Stimulated activated CD4-positive, alpha-beta T cell treated with anti-CD3 and anti-CD28 coated beads, Interleukin-4, amount 100 ng/mL, for 1 hour (primary cell): ENCODE measurements at places on chromosomes 11 and 22.

- no peak for DNase-seq
Observed at GRCh38 chr11:59582006-59582405, 33.6 kb downstream of the OSBP start.

DNA sequence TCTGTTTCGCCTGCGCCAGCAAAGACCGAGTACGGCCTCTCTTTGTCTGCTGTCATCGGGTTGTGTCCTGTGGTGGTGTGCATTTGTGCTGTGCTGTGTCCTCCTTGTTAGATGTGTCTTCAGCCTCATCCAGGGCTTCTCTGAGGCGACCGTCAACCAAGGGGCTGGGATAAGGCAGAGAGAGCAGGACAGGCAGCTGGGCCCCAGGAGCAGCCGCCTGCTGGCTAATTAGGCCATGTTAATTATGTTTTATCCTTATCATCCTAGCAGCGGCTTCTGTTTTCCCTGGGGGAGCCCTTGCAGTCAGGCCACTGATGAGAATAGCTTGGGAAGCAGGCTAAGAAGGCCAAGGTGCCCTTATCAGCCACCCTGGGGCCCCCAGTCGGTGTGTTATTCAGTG lies 40.7 kb upstream of the TTC12 start:
- no peak for DNase-seq

GRCh38 chr11:130413405-130414106 lies 14.9 kb downstream of the ADAMTS8 start:
- DNase-seq: no peak

GRCh38 chr11:65563601-65564000 lies 5.4 kb upstream of the LTBP3 start:
- no peak for DNase-seq

- no peak for DNase-seq
Observed at GRCh38 chr11:79083352-79083751, 357.5 kb downstream of the TENM4 start.

GRCh38 chr11:12121517-12121916 lies 11.1 kb downstream of the MICAL2 start:
- no peak for DNase-seq

GRCh38 chr11:64021757-64022093 lies 14.0 kb upstream of the FLRT1 start:
- DNase-seq: no peak

DNA sequence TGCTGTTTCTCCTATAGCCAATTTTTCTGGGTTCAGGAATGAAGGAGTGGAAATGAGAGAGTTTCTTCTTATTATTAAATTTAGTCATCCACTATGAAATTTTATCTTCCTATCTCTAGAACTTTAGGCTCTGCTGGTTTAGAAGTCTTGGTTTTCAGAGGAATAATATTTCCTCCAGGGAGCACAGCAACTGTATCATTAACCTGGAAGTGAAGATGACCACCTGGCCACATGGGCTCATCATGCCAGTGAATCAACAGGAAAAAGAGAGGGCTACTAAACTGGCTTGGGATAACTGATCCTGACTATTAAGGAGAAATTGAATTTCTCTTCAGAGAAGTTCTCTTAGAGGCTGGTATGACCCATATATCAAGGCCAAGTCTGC lies 44.4 kb downstream of the ADM start:
- DNase-seq: no peak

DNA sequence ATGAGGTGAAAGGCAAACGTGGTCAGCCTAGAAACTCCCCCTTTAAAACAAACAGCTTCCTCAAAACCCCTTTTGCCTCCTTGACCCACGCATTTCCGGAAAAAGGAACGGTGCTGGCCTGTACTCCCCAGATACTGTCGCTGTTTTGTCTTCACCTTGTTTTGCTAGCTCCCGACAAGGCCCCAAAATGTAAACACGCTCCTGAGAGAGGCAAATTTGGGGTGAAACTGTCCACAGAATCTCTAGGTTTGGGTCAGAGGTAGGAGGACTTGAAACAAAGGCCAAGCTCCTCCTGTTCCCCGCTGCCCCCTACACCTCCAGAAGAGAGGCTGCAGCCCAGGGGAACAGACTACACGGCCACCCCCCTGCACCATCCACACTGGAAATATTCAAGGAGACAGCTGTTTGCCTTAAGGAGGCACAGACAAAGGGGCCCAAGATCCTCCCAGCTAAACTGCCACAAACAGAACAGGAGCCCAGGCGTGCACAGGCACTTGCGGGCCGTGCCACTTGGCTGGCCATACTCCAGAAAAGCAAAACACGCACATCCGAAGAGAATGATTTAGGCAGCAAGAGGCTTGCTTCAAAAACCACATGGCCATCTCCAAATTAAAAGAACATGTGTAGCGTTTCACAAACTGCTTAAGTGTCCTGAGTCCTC lies 160.5 kb upstream of the GRK3 start:
- DNase-seq: no peak

- DNase-seq: no peak
Observed at GRCh38 chr11:114060392-114061047, 1.0 kb downstream of the ZBTB16 start.

- DNase-seq: no peak
Observed at GRCh38 chr11:27370374-27370773, 7.4 kb upstream of the CCDC34 start.

GRCh38 chr22:25853078-25853477 lies 111.1 kb downstream of the MYO18B start:
- no peak for DNase-seq

- no peak for DNase-seq
Observed at GRCh38 chr11:11660363-11660740, 38.5 kb upstream of the GALNT18 start.

DNA sequence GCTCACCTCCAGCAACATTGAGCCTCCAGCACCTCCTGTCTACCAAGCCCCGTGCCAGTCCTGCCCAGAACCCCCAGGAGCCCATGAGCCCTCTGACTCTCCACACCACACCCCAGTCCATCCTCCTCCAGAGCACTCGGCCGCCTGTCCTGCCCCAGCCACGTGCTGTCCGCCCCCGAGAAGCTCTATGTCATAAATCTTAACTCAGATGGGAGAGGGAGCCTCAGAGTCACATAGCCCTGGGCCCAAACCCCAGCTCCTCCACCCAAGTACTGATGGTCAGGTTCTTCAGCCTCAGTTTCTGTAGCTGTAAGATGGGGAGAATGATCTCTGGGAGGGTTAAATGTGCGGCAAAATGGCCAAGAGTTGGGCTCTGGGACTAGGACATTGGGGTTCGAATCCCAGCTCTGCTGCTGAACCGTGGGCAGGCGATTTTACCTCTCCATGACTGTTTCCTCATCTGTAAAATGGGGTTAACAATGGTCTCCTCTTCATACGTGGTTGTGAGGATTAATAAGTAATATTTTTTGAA lies 27.8 kb downstream of the CYTH4 start:
- no peak for DNase-seq

DNA sequence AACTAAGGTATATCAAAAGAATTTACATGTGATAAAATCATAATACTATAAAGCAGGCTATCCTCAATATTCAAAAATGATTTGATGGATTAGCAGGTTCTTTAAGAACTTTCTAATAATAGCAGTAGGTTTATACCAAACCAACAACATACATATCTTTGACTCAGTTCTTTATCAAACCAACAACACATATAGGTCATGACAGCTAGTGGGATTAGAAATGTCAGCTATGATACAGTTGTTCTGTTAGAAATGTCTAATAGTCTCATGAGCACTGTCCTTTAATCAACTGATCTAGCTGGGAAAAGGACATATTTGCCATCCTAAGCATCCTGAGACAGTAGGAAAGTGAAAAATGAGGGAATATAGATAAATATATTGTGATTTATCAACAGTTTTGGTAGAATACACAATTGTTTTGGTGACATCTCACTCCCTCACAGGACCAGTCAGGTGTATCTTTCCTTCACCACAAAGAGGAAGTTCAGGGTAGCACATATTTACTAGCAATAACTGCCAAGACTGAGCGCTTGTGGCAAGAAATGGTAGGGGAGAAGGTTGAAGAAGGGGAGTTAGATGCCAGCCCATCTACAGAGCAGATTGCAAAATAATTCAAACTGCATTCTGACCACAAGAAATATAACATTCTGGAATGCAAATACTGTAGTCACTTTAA lies 90.8 kb upstream of the APOA1 start:
- DNase-seq: no peak

DNA sequence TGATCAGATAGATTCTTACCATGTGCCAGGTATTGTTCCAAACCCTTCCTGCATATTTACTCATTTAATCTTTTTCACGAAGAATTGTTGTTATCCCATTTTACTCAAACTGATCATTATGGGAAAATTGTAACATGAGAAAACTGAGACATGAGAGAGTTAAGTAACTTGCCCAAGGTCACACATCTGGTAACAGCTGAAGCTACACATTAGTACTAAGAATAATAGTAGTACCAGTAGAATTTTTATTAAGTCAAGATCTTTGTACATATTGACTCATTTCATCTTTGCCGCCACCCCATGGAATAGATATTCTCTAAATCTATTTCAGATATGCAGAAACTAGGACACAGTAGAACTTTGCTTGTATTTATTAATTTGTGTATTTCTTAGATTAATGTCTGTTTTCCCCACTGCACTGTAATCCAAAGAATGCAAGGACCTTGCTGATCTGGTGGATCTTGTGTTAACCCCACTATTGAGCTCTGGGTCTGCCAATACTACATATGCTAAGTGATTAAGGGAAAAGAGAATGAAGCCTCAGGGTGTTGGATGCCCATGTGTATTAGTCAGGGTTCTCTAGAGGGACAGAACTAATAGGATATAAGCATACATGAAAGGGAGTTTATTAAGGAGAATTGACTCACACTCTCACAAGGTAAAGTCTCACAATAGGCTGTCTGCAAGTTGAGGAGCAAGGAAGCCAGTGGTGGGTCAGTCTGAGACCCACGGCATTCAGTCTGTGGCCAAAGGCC lies 72.8 kb downstream of the PARVA start:
- DNase-seq: no peak

GRCh38 chr11:122918734-122919133 lies 36.2 kb downstream of the JHY start:
- DNase-seq: no peak

- DNase-seq: no peak
Observed at GRCh38 chr11:124113890-124114289, 1.4 kb upstream of the VWA5A start.

DNA sequence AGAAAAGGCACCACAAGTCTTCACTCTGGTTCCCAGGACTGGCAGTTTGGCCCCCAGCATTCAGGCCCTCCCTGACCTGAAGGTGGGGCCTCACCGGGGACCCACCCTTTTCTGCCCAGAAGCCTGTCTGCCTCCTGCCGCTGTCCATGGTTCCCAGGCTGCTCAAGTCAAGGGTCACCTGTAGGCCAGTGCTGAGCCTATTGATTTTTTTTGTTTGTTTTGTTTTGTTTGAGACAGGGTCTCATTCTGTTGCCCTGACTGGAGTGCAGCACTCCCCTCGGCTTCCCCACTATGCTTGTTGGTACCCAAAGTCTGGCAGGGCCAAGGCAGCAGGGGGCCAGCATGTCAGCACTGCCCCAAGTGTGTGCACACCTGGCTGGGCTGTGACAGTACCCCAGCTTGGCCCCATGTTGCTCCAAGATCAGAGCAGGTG lies 11.0 kb upstream of the MED17 start:
- DNase-seq: no peak

- DNase-seq: no peak
Observed at GRCh38 chr11:125070699-125071254, 7.7 kb downstream of the SLC37A2 start.

DNA sequence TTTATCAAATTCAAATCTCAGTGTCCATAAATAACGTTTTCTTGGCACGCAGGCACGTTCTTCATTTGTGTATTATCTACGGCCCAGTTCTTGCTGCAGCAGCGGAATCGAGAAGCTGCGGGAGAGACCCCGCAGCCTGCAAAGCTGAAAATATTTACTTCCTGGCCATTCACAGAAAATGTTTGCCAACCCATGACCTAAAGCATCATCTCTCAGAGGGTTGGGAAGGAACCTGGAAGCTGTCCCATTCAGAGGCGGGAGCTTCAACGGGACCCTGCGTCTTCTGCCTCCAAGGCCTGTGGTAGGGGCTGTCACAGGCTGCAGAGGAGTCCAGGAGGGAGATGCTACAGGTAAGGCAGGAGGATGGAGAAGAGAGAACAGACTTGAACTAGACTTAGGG lies 319.2 kb downstream of the MN1 start:
- no peak for DNase-seq

DNA sequence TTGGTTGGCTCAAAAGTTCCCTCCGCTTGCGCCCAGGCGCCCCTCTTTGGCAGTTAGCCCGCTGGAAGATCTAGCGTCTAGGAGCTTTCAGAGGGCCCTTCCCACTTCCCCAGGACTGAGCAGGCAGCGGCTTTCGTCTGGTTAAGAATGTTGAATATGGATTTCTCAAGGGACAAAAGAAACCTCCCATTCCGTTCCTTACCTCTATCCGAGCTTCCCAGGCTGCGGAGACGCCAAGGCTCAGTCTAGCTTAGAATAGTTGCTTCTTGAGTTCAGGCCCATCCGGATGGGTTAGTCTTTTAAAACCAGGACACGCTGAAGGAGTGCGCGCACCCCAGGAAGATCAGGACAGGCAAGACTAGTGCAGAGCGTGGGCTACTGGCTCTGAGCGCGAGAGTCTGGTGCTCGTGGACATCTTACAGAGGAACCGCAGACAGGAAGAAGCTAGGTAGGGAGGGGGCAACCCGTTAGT lies 1.6 kb downstream of the NELL1 start:
- DNase-seq: no peak

GRCh38 chr11:45451766-45452440 lies 165.8 kb upstream of the SYT13 start:
- DNase-seq: no peak

DNA sequence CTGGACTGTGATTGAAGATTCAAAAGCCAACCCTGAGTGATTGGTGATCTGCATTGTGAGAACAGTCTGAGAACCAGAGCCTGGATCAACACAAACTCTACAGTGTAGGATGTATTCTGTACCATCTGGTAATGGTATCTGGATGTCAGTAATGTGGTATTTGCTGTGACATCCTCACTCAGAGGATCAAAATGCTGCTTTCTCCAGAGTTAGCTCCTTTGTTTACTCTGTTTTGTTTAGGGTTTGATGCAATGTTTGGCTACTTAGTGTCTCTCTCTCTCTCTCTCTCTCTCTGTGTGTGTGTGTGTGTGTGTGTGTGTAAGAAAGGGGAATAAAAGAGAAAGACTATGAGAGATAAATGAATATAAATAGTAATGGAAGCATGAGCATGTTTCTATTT lies 24.3 kb downstream of the CASP4 start:
- DNase-seq: no peak

DNA sequence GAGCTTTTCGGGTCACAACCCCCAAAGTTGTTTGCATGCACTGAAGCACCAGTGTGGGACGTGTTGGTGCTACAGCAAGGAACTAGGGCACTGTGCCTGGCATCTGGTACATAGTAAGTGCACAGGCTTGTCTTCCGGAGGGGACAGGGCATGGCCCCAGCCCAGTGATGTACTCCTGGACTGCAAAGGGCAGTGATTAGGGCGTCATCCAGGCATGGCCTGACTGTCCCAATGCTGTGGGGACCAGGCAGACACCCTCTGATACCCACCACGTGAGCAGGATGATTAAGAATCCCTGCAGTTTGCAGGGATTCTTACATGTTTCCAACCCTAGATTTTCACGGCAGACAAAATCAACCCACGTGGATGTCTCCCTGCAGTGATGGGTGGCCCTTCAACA lies 50.0 kb upstream of the RFPL3 start:
- no peak for DNase-seq

GRCh38 chr11:109123816-109124787 lies 297.9 kb upstream of the C11orf87 start:
- DNase-seq: no peak

GRCh38 chr11:71465054-71465453 lies 12.1 kb downstream of the NADSYN1 start:
- no peak for DNase-seq
